ENCODE measurements at places on chromosomes 7 and 10. TPM values are rescaled to one million over a fixed set of nuclear protein-coding genes. Genes with fewer than 3 reads are reported as not detected.

- no peak for DNase-seq
- H3K36me3 ChIP-seq = no peaks in the 10 kb centered on the region
- no peaks in the 10 kb centered on the region for H3K4me1 ChIP-seq
- H3K4me3 ChIP-seq = no peak overlapping the region
Measured at GRCh38 chr10:121648493-121648892, 50.2 kb upstream of the FGFR2 start.

The SPRN gene
- polyA plus RNA-seq = 0.04 TPM

GRCh38 chr7:786472-787255 lies 45.6 kb upstream of the SUN1 start:
- peaks cover 7% of the 10 kb centered on the region for H3K4me1 ChIP-seq
- peak overlapping the region; percentile 2 for H3K27ac ChIP-seq
- H3K4me3 ChIP-seq = no peak overlapping the region
- H3K36me3 ChIP-seq = peaks cover 46% of the 10 kb centered on the region
- no peaks in the 10 kb centered on the region for H3K27me3 ChIP-seq
- DNase-seq = peak; percentile 67

DNA sequence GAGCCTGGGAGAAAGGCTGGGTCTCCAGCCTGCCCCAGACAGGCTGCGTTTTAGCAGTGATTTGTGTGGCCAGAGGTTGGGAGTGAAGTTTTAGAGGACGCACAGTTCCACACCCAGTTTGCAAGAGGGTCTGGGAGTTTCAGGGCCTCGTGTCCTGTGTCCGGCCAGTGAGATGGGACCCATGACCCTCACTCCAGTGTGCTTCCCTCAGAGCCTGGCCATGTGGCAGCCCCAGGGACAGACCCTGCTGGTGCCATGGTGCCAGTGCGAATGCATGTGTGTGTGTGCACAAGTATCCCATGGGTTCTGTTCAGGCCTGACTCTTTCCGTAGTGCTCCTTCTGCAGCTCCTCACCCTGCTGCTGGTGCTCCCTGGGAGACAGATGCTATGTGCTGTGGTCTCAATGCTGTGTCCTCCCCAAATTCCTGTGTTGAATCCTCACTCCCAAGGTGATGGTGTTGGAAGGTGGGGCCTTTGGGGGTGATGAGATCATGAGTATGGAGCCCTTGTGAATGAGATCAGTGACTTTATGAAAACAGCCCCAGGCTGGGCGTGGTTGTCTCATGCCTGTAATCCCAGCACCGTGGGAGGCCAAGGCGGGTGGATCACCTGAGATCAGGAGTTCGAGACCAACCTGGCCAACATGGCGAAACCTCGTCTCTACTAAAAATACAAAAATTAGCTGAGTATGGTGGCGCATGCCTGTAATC lies 16.5 kb downstream of the ECHDC3 start:
- H3K4me3 ChIP-seq = no peak overlapping the region
- no peak for DNase-seq
- H3K4me1 ChIP-seq = peaks cover 36% of the 10 kb centered on the region
- H3K27me3 ChIP-seq = no peaks in the 10 kb centered on the region
- peak overlapping the region; percentile 74 for H3K27ac ChIP-seq
- H3K36me3 ChIP-seq = no peaks in the 10 kb centered on the region

DNA sequence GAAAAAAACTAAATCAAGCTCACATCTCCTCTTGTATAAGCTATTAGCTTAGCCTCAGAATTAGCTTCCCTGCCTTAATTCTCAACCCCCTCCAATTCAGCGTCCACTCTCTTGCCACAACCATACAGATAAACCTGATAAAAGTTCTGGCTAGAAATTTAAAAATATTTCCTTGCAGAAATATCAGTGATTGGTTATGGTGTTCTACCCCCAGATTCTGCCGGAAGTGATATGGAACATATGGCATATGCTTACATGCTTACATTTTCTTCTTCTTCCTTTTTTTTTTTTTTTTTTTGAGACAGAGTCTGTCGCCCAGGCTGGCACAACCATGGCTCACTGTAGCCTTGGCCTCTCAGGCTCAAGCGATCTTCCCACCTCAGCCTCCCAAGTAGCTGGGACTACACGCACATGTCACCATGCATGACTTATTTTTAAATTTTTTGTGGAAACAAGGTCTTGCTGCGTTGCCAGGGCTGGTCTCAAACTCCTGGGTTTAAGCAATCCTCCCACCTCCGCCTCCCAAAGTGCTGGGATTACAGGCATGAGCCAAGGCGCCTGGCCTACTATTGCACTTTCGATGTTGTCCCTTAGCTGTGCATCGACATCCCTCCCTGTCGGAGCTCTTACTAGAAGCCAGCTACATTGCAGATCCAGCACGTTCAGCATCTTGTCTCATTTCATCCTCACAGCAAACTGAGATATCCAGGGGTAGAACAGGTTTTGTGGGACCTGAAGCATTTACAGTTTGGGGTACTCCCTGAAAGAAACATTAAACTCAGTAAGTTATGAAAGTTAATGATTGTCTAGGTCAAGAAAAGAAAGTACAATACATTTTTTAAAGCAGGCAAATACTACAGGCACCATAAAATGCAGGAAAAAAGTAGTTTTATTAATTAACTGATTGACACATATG lies 205.6 kb upstream of the TCF7L2 start:
- no peak for DNase-seq
- H3K27me3 ChIP-seq = no peaks in the 10 kb centered on the region
- no peak overlapping the region for H3K27ac ChIP-seq
- H3K36me3 ChIP-seq = no peaks in the 10 kb centered on the region
- no peak overlapping the region for H3K4me3 ChIP-seq

DNA sequence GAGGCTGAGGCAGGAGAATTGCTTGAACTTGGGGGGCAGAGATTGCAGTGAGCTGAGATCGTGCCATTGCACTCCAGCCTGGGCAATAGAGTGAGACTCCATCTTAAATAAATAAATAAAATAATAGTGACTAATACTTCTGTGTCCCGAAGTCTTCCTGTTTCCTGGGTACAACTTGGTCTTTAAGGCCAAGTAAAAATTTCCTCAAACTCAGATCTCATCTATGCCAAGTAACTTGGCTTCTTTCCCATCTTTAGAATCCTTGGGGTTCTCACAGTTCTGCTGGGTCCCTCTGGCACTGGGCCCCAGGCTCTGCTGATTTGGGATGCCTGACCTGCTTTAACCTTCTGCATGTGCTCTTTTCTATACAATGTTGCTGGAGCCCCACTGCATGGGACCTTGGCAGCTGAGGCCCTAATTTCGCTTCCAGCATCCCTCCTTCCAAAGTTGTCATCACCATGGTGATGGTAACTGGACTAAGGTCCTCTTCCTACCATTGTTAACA lies 22.7 kb upstream of the AKR1B10 start:
- no peaks in the 10 kb centered on the region for H3K4me1 ChIP-seq
- H3K27ac ChIP-seq = no peak overlapping the region
- H3K27me3 ChIP-seq = no peaks in the 10 kb centered on the region
- no peak overlapping the region for H3K4me3 ChIP-seq

- H3K4me3 ChIP-seq = no peak overlapping the region
- no peaks in the 10 kb centered on the region for H3K4me1 ChIP-seq
- DNase-seq = no peak
- H3K27ac ChIP-seq = no peak overlapping the region
- no peaks in the 10 kb centered on the region for H3K27me3 ChIP-seq
Measured at GRCh38 chr10:23151071-23151470, 41.0 kb upstream of the PTF1A start.

DNA sequence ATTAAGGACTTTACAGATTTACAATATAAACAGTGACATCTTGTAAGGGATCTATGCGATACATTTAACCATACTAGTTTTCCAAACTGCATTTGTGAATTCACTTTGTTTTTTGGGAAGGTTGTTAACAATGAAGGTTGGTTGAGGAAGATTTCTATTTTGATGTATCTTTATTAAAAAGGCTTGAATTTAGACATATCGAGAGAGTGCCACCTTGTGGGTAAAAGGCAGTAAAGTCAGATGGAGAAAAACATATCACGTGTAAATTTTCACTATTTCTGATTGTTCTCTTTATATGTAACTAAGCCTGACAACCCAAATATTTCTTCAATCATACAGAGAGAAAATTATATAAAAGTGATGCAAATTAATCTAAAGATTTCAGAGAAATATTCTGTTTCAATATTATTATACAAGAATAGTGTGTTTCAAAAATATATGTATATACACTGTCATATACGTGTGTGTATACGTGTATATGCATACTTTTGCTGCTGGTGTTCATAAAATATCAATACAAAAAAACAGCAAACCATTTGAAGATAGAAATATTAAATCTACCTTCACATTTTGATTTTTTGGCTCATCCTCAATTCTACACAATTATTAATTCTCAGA lies 988.6 kb downstream of the SORCS1 start:
- no peak overlapping the region for H3K27ac ChIP-seq
- no peak for DNase-seq
- H3K4me1 ChIP-seq = no peaks in the 10 kb centered on the region
- H3K4me3 ChIP-seq = no peak overlapping the region
- H3K27me3 ChIP-seq = no peaks in the 10 kb centered on the region
